IMR-90 (cell line): ENCODE measurements at places on chromosomes 5 and 9.

DNA sequence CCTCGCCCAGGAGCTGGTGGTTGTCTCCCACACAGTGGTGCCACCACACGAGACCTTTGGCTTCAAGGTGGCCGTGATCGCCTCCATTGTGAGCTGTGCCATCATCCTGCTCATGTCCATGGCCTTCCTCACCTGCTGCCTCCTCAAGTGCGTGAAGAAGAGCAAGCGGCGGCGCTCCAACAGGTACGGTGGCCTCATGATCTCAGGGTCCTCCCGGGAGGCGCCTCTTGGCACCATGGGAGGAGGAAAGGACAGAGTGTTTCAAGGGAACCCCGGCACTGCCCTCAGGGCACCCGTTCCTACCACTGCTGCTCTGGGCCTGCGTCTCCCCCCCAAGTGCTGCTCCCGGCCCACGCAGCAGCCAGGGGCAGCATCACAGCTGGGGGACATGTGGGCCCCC is 18.2 kb upstream of the CARD19 start:
- DNase-seq, result no peak

GRCh38 chr5:66118304-66118703 is 25.8 kb upstream of the SREK1 start:
- DNase-seq, result no peak

- DNase-seq, result no peak
These were observed 213.0 kb downstream of the FBXL17 start for GRCh38 chr5:108168915-108169314.

DNA sequence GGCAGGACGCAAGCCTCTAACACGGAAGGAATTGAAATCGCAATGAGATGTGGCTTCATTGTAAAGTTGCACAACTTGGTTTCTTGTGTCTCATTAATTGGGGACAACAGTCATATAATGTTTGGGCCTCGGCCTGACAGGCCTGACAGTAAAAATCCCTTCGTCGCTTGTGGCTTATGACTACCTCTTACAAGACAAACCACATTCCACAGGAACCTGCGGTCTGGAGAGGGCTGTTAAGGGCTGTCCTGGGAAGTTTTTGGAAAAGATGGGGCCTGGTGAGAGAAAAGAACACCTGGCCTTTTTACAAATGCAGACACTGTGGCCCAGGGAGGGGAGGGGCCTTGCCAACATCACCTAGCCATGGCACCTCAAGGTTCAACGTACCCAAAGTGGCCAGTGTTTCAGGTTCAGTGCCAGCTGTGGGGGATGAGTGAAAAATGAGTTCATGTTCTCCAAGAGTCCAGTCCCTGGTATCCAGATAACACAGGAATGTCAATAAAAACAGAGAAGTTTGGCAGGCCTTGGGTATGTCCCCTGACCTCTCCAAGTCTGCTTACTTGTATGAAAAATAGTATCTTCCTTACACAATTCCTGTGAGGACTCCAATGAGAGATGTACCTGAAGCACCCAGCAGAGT is 22.2 kb downstream of the SHB start:
- DNase-seq, result peak; percentile 69

DNA sequence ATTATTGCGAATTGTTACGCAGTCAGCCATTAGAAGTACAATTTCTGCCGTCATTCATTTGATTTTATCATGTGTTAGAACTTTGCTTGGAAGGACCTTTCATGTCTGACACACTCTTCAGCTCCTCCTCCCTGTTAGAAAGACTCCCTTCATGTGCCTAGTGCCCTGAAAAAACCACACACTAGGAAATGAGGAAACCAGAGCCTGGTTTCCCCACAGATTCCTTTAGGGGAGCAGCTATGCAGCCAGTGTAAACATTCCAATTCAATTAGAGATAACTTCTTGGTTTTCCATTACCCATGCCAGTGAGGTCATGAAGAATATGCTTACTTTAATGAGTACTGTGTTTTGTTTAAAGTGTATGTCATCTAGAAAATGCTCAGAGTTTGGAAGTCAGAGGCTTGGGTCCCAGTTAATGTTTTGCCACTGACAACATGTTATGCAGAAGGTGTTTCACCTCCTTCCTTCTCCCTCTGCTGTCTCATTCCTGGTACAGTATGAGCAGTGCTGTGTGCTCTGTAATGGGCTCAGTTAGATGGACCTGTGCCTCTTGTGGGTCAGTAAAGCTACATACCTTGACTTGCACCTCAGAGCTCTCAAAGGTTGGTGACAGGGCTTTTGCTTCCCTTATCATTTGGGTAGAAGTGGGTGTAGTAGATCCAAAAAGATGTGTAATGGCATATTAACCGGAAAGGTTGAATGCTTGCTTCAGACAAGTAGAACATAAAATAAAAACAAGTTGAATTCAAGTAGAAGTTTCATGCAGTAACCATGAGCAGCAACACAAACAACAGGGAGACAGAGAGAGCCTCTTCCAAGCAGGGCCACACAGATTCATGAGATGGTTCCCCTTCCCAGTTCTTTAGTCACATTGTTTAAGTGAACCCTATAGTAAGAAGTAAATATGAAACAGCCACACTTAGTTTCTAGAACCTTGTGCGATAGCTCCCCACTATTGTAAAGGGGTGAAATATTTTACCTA is 52.6 kb upstream of the TNFAIP8 start:
- DNase-seq, result peak; percentile 99

DNA sequence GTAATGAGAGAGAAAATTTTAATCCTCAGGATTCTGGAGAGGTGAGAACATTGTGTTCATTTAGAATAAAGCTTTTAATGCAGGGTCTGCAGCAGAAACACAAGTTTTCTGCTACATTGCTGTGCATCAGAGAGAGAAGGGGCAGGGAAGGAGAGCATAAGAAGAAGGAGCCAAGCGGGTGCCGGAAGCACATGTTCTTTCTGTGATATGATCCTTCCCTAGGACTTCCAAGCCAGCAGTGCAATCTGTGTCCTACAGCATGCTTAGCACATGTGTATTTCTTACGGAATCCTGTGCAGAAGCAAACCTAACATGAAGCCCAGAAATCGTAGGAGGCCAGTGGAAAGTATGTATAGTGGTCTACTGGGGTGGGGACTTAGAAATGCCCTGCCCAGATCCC is 458.3 kb upstream of the BRINP1 start:
- DNase-seq, result no peak

GRCh38 chr9:107905308-107906020 is 415.9 kb upstream of the KLF4 start:
- no peak for DNase-seq

DNA sequence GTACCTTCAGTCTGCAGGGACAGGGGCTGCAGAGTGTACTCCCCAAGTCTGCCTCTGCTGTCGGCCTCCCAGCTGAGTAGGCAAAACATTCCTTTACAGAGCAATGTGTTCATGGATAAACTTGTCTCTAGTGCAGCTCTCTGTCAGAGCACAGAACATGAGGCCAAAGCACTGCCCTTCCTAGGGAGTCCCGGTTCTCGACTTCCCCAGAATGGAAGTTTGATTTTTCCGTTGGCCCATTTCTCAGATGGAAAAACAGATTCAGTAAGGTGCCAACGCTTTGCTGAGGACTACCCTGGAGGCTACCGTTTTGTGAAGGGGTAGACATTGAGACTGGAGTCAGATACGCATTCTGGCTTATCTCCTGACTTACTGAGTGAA is 422 bp upstream of the TRIM32 start:
- peak; percentile 33 for DNase-seq

DNA sequence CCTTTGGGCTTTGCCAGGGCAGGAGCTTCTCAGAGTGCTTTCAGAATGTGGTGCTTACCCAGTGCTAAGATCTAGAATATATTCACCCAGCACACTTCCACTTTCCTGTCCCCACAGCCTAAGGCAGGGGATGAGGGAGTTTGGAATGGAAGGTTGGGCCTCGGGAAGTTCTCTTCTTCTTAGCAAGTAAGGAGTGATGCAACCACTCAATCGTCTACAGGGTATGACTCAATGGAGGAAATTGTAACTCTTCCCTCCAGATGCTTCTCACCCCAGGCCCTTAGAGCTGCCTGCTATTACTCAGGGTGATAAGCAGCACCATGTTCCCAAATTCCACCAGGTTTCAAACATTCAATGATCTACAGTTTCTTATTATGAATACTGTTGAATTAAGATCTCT is 30.8 kb upstream of the AGGF1 start:
- DNase-seq, result peak; percentile 76

DNA sequence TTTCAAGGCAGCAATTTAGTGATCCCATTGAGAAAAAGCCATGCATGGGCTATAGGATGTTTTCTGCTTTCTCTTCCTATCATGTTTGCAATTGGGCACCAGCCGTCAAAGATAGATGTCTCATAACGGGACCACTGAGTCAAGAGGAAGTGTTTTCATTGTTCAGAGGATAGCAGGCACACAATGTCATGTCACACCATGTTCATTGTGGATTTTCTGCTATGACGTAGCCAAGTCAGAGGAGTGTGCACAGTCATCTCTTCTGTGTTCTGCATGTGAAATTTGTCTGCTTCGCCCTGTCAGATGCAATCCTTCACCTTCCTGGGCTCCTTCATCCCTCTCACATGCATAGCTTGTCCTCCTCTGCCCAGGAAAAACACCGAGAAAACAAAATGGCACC is 106.0 kb downstream of the CD180 start:
- DNase-seq, result no peak

GRCh38 chr9:77770340-77770739 is 122.2 kb upstream of the GNA14 start:
- no peak for DNase-seq

DNA sequence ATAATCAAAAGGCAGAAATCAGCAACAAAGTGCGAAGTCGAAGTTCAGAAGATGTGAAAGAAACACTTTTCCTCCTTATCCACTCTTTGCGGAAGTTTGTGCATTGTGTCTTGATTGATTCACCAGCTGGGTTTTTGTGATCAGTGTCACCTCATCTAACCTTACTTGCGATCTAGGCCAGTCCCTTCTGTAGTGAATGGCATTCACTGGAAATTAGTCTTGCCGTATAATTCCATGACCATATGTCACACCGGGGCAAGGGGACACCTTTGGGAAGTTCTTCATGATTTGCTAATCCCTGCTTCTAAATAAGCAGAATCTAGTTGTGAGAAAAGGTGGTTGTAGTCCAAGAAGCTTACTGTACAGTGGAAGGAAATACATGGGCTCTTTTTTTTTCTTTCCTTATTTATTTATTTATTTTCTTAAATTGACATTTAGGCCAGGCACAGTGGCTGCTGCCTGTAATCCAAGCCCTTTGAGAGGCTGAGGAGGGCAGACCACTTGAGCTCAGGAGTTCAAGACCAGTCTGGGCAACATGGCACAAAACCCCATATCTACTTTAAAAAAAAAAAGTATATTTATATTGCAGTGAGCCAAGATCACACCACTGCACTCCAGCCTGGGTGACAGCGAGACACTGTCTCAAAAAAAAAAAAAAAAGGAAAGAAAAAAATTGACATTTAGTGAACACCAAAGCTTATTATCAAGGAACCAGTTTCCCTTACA is 7.8 kb downstream of the RAI14 start:
- no peak for DNase-seq

GRCh38 chr5:141701360-141702119 is 19.5 kb upstream of the ARAP3 start:
- DNase-seq, result no peak

- no peak for DNase-seq
These were observed 20.2 kb downstream of the GPR21 start for GRCh38 chr9:123053711-123054110.

GRCh38 chr5:34998058-34998789 is 49.5 kb downstream of the AGXT2 start:
- DNase-seq, result peak; percentile 66

GRCh38 chr9:19232823-19233194 is 2.3 kb downstream of the DENND4C start:
- DNase-seq, result peak; percentile 56
